ENCODE measurements at places on chromosomes 7 and 10.

- DNase-seq: no peak
Measured at GRCh38 chr7:99409806-99410205, 1.0 kb downstream of the BUD31 start.

- DNase-seq: no peak
Measured at GRCh38 chr7:116528008-116528789, 3.4 kb downstream of the CAV1 start.

DNA sequence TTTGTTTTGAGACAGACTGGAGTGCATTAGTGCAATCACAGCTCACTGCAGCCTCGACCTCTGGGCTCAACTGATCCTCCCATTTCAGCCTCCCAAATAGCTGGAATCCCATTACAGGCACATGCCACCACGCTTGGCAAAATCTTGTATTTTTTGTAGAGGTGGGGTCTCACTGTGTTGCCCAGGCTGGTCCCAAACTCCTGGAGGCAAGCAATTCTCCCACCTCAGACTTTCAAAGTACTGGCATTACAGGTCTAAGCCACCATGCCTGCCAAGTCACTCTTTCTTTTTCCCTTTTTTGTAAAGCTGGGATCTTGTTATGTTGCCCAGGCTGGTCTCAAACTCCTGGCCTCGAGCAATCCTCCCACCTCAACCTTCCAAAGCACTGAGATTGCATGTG, 8.3 kb upstream of the NPC1L1 start:
- no peak for DNase-seq

DNA sequence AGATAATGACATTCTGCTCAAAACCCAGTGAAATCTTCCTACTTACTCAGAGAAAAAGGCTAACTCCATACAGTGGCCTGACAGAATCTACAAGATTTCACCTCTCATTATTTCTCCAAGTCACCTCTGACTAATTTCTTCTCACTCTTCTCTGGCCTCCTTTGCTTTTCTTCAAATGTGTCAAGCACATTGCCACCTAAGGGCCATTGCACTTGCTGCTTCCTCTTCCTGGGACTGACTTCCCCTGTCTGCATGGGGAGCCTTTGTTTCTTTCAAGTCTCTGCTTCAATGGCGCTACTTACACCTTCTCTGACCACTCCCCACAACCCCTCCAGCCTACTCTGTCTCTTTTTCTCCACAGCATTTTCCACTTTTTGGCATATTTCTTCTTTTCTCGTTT, 36.0 kb downstream of the PRTFDC1 start:
- DNase-seq: no peak

DNA sequence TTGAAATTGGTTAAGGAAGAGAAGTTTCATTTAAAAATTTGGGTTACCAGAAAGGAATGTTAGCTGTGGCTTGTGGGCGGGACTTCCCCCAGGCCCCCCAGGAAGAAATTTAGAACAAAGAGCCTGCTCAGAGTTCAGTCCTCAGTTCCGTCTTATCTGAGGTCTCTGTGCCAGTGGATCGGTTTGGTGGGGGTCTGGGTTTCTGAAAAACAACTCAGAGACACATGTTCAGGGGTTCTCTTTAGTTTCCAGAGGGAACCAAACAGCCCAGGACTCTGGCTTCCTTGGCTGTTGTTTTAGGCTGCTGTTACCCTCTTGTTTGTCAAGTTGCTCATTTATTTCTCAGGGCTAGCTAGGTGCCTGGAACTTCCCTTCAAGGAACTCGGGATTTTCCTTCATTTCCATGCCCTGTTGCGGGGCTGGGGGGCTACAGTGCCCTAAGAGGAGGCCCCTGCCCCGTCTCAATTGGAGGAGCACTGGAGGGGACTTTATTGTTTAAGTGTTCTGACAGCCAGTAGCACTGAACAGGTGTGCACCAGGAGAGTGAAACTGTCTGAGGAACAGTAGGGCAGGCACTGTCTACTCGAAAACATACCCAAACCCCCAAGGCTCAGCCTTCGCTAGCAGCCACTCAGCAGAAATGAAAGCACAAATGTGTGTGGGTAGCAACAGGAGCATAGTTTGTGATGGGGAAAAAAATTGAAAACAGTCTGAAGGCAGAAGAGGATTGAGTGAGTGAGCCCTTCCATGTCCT, 59.9 kb downstream of the ALOX5 start:
- no peak for DNase-seq

- DNase-seq: no peak
Measured at GRCh38 chr10:111348076-111348475, 271.2 kb downstream of the ADRA2A start.

Measured in activated CD8-positive, alpha-beta T cell treated with anti-CD3 and anti-CD28 coated beads, Interleukin-2, amount 10 ng/mL, durations not matched to agents 7 days and 5 days (primary cell).